Stimulated activated CD8-positive, alpha-beta memory T cell treated with anti-CD3 and anti-CD28 coated beads, Interleukin-4, amount 100 ng/mL, for 1 hour (primary cell): ENCODE measurements at places on chromosomes 3 and 15.

DNA sequence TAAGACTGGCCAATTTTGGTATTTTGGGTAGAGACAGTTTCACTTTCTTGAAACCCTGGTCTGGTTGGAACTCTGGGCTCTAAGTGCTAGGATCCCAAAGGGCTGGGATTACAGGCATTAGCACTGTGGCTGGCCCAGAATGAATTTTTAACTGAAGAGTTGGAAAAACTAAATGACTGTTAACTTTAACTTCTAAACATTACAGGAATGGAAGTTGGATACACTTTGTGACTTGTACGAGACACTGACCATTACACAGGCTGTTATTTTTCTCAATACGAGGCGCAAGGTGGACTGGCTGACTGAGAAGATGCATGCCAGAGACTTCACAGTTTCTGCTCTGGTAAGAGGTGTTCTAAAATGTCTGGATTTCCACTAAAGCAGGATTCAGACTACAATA is 3.5 kb downstream of the EIF4A2 start:
- no peak for DNase-seq

GRCh38 chr3:172272698-172273097 is 175.6 kb downstream of the GHSR start:
- no peak for DNase-seq

- no peak for DNase-seq
Measured at GRCh38 chr3:88084097-88084501, 25.0 kb downstream of the ZNF654 start.

DNA sequence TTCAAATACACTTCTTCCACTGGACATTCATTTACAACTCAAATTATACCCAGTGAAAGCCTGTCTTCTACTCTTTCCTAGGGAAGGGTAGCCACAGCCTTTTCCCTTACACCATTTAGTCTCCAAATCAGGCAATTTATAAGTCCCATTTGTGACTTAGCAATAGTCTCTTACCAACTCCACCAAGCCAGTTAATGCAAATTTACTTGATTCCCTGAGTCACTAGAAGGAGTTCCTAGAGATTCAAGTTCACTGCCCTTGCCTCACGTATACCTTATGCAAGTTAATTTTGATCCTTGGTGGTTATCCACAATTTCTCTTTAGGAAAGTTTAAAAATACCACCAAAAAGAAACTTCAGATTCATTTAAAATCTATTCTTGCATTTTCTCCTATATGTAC is 16.1 kb upstream of the NPHP3 start:
- no peak for DNase-seq
